Mesothelial cell of epicardium (in vitro differentiated cells): ENCODE measurements at places on chromosomes 3 and 15.
A peak's percentile ranks its signal among the peaks of the same experiment; 100 is the strongest.

DNA sequence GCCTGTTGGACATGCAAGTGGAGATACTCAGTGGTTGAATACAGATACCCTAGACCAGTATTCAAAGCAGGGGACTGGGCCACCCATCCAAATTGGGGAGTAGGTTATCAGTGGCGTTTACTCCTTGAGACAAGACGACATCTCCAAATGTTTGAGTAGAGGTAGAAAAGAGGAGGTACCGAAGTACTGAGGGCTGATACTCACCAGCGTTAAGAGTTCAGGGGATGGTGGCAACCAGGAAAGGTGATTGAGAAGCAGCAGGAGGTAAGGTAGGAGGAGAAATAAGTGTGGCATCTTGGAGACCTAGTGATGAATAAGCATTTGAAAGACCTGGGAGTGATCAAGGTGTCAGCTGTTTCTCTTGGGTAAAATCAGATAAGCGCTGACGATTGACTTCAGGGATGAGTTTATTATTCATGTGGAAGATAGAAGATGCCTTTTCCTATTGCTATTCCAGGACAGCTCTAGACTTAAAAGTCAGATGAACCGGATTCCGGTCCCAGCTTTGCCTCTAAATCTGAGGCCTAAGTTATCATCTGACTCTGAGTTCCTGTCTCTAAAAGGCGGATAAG, 96.3 kb downstream of the GHSR start:
- H3K27me3 ChIP-seq = no peaks in the 10 kb centered on the region
- H3K4me3 ChIP-seq = no peak overlapping the region
- H3K4me1 ChIP-seq = peaks cover 24% of the 10 kb centered on the region

DNA sequence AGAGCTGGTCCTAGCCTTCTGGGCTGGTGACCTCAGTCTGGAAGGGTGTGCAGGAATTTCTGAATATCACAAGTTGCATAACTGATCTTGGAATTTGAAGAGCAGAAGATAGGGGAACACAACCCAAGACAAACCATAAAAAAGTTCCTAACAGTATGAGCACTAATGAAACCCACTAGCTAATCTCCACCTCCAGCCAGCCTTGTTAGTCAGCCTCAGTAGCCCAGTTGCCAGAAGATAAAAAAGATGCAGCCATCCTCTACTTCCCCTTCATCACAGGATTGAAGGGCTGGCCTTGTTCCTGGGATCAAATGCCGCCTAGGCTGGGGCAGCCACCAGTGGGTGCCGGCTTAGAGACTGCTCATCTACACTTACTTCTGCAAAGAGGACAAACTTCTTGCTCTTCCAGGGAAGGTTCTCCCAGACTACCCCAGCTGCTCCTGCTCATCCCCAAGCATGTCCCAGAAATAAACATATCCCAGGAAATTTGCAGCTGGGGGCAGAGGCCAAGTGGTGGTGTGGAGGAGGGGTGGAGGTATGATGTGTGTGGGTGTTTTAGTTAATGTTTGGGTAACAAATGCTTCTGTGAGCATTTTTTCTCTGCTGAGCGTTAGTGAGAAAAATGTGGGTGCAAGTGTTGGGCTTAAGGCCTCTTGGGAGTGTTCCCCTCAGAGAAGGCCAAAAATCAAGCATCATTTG, 9.2 kb upstream of the ITGA11 start:
- no peak for DNase-seq
- no peak overlapping the region for H3K27ac ChIP-seq
- H3K27me3 ChIP-seq = peaks cover 73% of the 10 kb centered on the region
- H3K36me3 ChIP-seq = no peaks in the 10 kb centered on the region

- H3K4me1 ChIP-seq = no peaks in the 10 kb centered on the region
- DNase-seq = no peak
- no peaks in the 10 kb centered on the region for H3K36me3 ChIP-seq
- no peak overlapping the region for H3K4me3 ChIP-seq
- no peak overlapping the region for H3K27ac ChIP-seq
Measured at GRCh38 chr3:13637311-13637891, 88.5 kb downstream of the FBLN2 start.

GRCh38 chr15:40850576-40851112, 6.8 kb downstream of the SPINT1 start:
- H3K27ac ChIP-seq = no peak overlapping the region
- H3K4me3 ChIP-seq = no peak overlapping the region
- H3K4me1 ChIP-seq = peaks cover 27% of the 10 kb centered on the region
- DNase-seq = no peak
- peaks cover 13% of the 10 kb centered on the region for H3K36me3 ChIP-seq

DNA sequence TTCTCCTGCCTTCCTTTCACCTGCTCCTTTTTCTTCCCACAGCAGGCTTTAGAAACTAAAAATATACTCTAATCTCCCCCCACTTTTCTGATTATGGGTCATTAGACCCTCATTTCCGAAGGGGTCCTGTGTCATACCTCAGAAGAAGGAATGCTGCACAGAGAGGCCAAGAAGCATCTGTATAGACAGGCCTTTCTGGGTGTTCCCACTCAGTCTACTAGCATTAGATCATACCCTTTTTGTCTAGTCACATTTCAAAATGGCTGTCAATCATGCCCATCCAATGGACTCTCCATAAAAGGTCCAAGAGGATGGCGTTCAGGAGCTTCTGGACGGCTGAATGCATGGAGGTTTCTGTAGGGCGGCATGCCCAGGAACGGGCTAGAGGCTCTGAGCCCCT, 192.2 kb downstream of the SUCLG2 start:
- H3K4me1 ChIP-seq = peaks cover 10% of the 10 kb centered on the region
- H3K4me3 ChIP-seq = no peak overlapping the region
- H3K27me3 ChIP-seq = no peaks in the 10 kb centered on the region
- H3K36me3 ChIP-seq = no peaks in the 10 kb centered on the region

DNA sequence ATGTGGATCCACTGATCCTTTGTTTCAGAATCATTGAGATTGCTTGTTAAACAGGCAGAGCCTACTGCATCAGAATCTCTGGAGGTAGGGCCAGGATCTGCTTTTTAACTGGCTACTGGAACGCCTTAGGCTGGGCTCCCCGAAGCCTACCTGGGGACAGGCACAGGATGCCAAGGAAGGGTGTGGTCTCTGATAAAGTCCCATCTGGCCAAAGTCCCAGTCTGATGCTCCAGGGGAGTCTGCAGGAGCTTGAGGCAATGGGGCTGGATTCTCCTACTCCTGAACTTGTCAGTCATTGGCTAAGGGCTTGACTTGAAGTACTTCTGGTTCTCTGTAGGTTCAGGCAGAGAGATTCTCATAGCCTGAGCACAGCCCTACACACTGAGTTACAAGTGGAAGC, 22.4 kb upstream of the CCK start:
- no peak overlapping the region for H3K4me3 ChIP-seq
- H3K27ac ChIP-seq = no peak overlapping the region
- no peaks in the 10 kb centered on the region for H3K4me1 ChIP-seq
- no peaks in the 10 kb centered on the region for H3K36me3 ChIP-seq

GRCh38 chr15:62803856-62804400, 238.6 kb upstream of the TPM1 start:
- H3K4me1 ChIP-seq = peaks cover 17% of the 10 kb centered on the region
- peaks cover 2% of the 10 kb centered on the region for H3K36me3 ChIP-seq
- no peak for DNase-seq
- no peaks in the 10 kb centered on the region for H3K27me3 ChIP-seq
- no peak overlapping the region for H3K4me3 ChIP-seq
- H3K27ac ChIP-seq = no peak overlapping the region

GRCh38 chr15:58564981-58565380, 133.2 kb downstream of the LIPC start:
- H3K36me3 ChIP-seq = no peaks in the 10 kb centered on the region
- peaks cover 3% of the 10 kb centered on the region for H3K4me1 ChIP-seq
- H3K27me3 ChIP-seq = no peaks in the 10 kb centered on the region
- no peak overlapping the region for H3K4me3 ChIP-seq

- peaks cover 9% of the 10 kb centered on the region for H3K4me1 ChIP-seq
- H3K4me3 ChIP-seq = no peak overlapping the region
- H3K27me3 ChIP-seq = no peaks in the 10 kb centered on the region
- no peak for DNase-seq
- no peaks in the 10 kb centered on the region for H3K36me3 ChIP-seq
Measured at GRCh38 chr15:95839367-95839782, 491.1 kb upstream of the NR2F2 start.

GRCh38 chr3:122458992-122459391, 43.1 kb upstream of the WDR5B start:
- no peak for DNase-seq
- peaks cover 30% of the 10 kb centered on the region for H3K36me3 ChIP-seq
- H3K27me3 ChIP-seq = no peaks in the 10 kb centered on the region
- H3K4me1 ChIP-seq = no peaks in the 10 kb centered on the region
- no peak overlapping the region for H3K4me3 ChIP-seq
- no peak overlapping the region for H3K27ac ChIP-seq

GRCh38 chr15:83107841-83108181, 366 bp downstream of the TM6SF1 start:
- no peak for DNase-seq
- H3K4me1 ChIP-seq = peaks cover 8% of the 10 kb centered on the region
- peak overlapping the region; percentile 52 for H3K4me3 ChIP-seq
- H3K27ac ChIP-seq = no peak overlapping the region
- H3K36me3 ChIP-seq = no peaks in the 10 kb centered on the region

- H3K4me1 ChIP-seq = peaks cover 13% of the 10 kb centered on the region
- no peak overlapping the region for H3K4me3 ChIP-seq
- peaks cover 2% of the 10 kb centered on the region for H3K27me3 ChIP-seq
- H3K27ac ChIP-seq = no peak overlapping the region
- no peaks in the 10 kb centered on the region for H3K36me3 ChIP-seq
- no peak for DNase-seq
Measured at GRCh38 chr3:46419816-46420215, 12.8 kb downstream of the CCRL2 start.

DNA sequence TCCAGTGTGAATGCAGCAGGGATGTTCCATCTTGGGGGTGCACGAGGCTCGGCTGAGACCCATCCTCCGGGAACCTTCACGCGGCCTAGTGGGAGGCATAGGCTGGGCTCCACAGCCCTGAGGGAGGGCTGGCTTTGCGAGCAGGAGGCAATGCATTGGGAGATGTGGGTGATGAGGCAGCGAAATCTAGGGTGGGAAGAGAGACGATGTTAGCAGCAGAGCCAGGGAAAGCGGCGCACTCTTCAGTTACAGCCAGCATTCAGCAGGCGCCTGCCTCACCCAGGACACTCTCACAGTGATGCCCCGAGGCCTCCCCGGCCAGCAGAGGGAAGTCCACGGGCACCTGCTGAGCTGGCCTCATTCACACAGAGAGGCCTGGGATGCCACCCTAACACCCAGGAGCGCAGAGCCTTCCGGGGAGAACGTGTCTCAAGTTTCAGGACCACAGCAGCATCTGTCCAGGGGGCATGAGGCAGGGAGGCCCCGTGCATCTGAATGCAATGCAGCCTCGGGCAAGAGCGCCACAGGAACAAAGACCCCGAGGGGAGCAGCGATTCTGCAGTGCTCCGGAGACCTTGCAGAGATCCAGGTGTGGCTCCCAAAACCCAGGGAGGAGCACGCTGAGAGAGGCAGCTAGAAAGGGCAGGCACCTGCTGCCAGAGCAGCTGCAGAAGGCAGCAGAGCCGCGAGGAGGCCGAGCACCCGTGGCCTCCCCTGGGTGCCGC, 102.4 kb downstream of the NUP210 start:
- H3K4me3 ChIP-seq = no peak overlapping the region
- no peaks in the 10 kb centered on the region for H3K4me1 ChIP-seq
- H3K36me3 ChIP-seq = peaks cover 3% of the 10 kb centered on the region
- no peak for DNase-seq

DNA sequence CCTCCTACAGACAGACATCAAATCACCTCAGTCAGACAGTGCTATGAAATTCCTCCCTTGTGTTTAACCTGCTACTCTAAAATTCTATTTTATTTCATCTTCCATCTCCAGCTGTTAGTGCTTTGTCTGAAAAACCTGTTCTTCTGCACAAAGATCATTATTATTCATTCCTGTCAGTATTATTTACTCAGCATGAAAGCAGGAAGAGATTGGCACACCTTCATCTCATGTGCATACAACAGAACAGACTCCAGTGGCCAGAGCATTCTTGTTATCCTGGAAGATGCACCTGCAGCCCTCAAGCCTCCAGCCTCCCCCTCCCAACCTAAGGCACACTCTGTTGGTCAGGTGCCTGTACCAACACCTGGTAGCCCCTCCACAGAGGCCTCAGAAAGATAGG, 1.8 kb upstream of the ROPN1B start:
- H3K27ac ChIP-seq = no peak overlapping the region
- peaks cover 30% of the 10 kb centered on the region for H3K27me3 ChIP-seq

DNA sequence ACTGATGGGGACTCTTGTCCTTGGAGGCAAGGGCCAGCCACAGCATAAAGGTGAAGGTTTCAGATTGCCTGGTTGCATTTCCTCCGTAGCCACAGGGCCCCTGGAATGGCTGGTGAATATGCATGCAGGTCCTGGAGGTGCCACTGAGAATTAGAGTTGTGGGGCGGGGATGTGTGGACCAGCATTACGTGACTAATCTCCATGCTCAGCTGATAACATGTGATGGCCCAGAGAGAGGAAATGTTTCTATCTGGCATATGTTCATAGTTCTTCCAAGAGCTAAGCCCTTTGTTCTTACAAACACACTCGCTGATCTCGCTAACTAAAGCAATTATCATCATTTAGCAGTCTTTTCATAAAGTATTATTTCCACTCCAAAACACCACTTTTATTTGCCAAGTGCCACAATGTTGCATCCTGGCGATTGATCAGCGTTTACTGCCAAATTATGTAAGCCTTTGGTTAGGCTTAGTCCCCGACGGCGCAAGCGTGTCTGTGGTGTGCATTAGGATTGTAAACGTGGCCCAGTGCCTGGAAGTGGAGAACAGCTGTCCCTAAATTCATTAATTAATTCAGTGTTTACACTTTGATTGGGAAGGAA, 55.9 kb downstream of the CGNL1 start:
- no peaks in the 10 kb centered on the region for H3K36me3 ChIP-seq
- no peaks in the 10 kb centered on the region for H3K27me3 ChIP-seq
- DNase-seq = no peak
- H3K4me1 ChIP-seq = peaks cover 38% of the 10 kb centered on the region

GRCh38 chr3:123618768-123619484, 34.1 kb upstream of the HACD2 start:
- no peak overlapping the region for H3K4me3 ChIP-seq
- peaks cover 36% of the 10 kb centered on the region for H3K4me1 ChIP-seq
- H3K27me3 ChIP-seq = no peaks in the 10 kb centered on the region
- peak; percentile 48 for DNase-seq
- peaks cover 2% of the 10 kb centered on the region for H3K36me3 ChIP-seq

GRCh38 chr15:32825219-32825618, 107.4 kb downstream of the GREM1 start:
- H3K4me3 ChIP-seq = no peak overlapping the region
- no peak for DNase-seq
- no peaks in the 10 kb centered on the region for H3K36me3 ChIP-seq
- H3K27me3 ChIP-seq = no peaks in the 10 kb centered on the region

DNA sequence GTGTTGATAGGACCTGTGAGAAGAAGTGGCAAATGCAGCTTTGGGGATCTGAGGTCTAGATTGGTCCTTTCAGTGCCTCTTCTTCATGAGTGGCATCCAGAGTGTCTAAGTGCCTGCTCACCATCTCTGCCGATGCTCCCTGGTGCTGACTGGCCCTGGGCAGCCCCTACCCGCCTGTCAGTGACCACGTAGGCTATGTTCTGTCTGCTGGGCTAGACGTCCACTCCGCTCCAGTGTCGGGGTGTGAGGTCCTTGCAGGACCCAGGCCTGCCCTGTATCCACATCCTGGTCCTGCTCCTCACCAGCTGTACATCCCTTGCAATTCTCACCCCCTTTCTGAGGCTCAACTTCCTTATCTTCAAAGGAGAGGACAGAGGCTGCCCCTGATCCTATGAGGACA, 48.3 kb upstream of the PRR23E start:
- H3K4me3 ChIP-seq = no peak overlapping the region
- no peak overlapping the region for H3K27ac ChIP-seq
- H3K4me1 ChIP-seq = peaks cover 6% of the 10 kb centered on the region
- no peaks in the 10 kb centered on the region for H3K36me3 ChIP-seq

- H3K4me3 ChIP-seq = no peak overlapping the region
- H3K36me3 ChIP-seq = no peaks in the 10 kb centered on the region
Measured at GRCh38 chr3:72275331-72275751, 490.4 kb upstream of the PROK2 start.

- H3K27ac ChIP-seq = no peak overlapping the region
- peaks cover 9% of the 10 kb centered on the region for H3K27me3 ChIP-seq
- no peak overlapping the region for H3K4me3 ChIP-seq
- H3K36me3 ChIP-seq = no peaks in the 10 kb centered on the region
Measured at GRCh38 chr3:23785882-23786281, 19.9 kb upstream of the UBE2E1 start.
